ENCODE measurements at places on chromosomes 3 and 15.

- DNase-seq: no peak
These were observed 205.3 kb upstream of the WNT5A start for GRCh38 chr3:55692295-55692956.

GRCh38 chr15:52291204-52291603, 4.4 kb downstream of the MYO5C start:
- DNase-seq: no peak

DNA sequence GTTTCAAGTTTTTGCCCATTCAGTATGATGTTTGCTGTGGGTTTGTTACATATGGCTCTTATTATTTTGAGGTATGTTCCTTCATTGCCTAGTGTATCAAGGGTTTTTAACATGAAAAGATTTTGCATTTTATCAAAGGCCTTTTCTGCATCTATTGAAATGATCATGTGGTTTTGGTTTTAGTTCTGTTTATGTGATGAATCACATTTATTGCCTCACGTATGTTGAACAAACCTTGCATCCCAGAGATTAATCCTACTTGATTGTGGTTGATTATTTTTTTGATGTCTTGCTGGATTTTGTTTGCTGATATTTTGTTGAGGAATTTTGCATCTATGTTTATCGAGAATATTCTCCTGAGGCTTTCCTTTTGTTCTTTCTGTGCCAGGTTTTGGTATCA, 39.4 kb downstream of the TMCO5A start:
- DNase-seq: no peak

DNA sequence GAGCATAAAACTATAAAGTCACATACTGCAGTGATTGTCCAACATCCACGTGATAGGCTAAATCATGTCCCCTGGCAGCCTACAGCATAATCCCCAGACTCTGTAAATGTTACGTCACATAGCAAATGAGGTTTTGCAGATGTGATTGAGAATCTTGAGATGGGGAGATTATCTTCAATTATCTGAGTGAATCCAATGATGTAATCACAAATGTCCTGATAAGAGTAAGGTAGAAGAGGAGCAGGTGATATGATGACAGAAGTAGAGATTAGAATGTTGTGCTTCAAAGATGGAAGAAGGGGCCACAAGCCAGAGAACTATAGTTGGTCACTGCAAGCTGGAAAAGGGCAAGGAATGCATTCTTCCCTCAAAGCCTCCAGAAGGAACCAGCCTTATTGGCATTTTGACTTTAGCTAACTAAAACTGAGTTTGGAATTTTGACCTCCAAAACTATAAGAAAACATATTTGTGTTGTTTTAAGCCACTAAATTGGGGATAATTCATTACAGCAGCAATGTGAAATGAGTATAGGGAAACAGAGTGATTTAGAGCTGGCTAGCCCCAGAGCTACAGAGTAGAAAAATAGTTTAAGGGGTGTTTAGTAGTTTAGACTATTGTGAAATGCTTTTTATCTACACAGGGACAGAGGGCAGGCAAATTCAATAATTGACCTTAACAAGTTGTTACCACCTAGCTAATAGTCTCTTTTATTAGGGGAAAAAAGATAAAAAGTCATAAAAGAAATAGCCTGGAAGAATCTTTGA, 15.2 kb downstream of the SLC2A2 start:
- no peak for DNase-seq

GRCh38 chr3:65210026-65210814, 522.4 kb upstream of the ADAMTS9 start:
- DNase-seq: no peak

GRCh38 chr15:89400116-89400781, 65.6 kb upstream of the POLG start:
- DNase-seq: no peak

GRCh38 chr3:99883138-99883461, 65.4 kb downstream of the CMSS1 start:
- no peak for DNase-seq

DNA sequence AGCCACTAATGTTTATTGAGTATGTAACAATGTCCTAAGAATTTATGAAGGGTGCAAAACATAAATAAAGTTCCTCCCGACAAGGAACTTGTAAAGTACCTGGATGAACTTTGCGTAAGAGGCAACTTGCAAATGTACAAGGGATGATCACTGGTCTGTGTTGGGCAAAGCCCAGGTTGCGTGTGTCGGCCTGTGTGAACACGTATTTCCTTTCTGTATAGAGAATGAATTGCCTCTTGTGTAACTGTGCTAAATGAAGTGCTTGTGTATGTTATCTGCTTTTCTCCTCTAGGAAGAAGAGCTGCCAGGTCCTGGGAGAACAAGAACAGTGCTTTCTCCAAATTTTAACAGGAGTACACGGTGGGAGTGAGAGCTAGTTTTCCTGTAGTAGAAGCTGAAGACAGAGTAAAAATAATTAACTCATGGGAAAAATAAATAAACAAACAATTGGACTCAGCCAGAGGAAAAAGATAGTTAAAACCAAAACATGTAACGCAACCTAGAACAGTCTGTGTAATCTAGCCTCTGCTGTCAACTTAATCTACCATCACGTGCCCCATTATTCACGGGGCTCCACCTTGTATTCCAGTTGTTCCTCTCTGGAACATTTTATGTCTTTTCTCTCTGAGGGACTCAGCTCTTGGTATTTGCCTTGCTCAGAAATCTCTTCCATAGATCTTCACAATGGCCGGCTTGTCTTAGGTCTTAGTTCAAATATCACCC, 83.7 kb upstream of the RASGRP1 start:
- DNase-seq: no peak

GRCh38 chr15:38507570-38507969, 53.6 kb downstream of the FAM98B start:
- no peak for DNase-seq

- no peak for DNase-seq
These were observed 402.6 kb downstream of the OCA2 start for GRCh38 chr15:27696530-27696929.

DNA sequence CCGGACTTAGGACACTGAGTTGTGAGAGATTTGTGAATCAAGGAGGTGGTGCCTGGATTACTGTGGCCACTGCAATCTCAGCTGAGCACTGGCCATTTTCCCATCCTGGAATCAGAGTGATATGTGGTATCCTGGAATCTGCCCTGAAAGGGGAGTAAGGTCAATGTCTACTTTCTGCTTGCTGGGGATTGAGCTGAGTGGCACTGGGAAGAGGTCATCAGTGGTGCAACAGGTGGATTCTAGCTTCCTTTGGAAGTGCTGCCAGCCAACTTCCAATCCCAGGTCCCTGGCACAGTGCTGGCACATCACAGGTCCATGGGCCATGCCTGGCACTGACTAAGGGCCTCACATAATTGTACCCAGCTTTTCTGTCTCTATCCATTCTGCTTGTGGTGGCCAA, 20.6 kb upstream of the TSEN2 start:
- DNase-seq: no peak

DNA sequence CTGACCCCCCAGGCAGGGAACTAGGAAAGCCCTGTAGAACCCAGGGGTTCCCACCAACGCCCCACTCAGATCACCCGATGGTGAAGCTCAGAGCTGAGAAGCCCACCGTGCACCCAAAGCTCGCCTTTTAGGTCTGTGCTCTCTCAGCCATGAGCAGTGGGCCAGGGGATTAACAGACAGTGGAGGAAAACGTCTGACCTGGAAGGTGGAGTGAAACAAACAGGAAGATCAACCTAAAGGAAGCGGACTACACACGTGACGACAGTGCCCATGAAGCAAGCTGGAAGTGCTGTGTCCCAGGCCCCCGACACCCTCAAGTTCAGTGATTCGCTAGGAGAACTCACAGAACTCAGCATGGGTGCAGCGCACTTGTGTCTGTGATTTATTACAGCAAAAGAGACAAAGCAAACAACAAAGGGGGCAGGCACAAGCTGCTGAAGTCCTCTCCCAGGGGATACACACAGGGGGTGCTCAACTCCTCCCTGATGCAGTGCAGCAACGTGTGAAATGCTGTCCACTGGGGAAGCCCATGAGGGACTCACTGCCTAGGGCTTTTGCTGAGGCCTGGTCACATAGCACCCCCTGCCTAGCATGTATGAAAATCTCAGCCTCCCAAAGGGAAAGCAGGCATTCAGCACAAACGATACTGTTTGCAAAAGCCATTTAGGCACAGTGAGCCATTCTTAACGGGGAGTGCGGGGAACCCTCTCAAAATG, 43.5 kb downstream of the CFAP92 start:
- DNase-seq: no peak
